ENCODE measurements at places on chromosomes 3 and 15.

DNA sequence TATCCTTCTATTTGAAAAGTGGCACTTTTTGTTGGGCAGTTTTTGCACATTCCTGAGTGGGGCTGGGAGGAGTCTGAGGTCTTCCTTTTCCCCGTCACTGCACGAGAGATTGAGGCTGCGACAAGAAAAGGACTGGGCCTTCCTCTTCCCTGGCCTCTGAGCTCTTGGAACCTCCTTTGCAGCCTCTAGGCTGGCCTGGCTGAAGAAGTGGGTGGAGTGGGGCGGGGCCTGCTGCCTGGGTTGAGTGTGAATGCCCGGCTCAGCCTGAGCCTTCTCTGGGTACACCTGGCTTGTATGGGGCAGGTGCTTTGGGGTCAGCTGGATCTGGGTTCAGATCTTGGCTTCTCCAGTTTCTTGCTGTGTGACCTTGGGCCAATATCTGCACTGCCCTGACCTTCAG is 43.1 kb downstream of the PLXNA1 start:
- DNase-seq: no peak

GRCh38 chr15:29216955-29217354 is 52.7 kb downstream of the NSMCE3 start:
- DNase-seq: no peak

DNA sequence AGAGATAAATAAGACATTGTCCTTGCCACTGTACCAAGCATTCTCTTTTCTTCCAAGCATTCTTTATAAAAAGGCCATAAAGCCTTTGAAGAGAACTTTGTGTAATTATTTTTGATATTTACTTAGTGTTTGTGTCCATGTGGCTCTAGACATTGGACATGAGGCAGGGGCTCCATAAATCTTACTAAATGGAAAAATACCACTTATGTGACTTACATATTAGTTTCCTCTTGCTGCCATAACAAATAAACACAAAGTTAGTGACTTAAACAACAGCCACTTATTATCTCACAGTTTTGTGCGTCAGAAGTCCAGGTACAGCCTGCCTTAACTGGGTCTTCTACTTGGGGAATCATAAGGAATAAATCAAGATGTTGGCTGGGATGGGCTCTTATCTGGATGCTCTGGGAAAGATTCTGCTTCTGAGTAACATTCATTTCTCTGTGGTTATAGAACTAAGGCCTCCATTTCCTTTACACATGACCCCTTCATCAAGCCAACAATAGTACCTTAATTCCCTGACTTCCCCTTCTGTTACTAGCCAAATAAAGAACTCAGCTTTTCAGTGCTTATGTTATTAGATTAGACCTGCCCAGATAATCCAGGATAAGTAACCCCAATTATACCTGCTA is 59.9 kb upstream of the COL8A1 start:
- no peak for DNase-seq

DNA sequence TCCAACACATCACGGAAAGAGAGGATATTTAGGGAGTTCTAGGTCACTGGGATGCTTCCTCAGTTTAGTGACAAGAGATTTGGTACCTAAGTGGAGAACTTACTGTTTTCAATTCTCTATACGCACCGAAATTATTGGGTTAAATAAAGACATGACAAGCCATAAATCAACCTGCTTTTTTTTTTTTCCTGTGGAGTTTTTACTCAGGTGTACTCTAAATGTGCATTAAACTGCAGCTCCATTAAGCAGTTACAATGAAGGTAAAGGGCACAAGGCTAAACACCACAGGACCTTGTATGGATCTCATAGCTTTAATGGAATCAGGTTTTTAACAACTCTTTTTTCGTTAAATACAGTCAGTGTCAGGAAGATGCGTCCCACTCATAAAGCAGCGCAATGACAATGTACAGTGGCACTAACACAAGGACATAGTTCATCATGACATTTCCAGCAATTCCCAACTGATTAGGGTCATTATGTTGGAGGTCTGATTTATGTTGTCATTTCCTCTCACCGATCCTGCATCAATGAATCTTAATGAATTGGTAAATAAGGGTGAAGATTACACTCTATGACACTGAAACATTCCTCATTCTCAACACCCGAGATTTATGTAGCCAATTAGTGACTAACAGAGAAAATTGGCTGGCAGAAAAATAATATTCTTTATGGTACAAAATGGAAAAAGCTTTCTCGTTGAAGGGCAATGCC is 355.2 kb downstream of the FOXP1 start:
- DNase-seq: no peak

GRCh38 chr3:175007306-175007705 is 148.2 kb downstream of the NAALADL2 start:
- DNase-seq: no peak

- no peak for DNase-seq
Measured at GRCh38 chr15:34799149-34800101, 4.1 kb upstream of the ACTC1 start.

GRCh38 chr3:51947215-51947900 is 5.2 kb downstream of the PARP3 start:
- no peak for DNase-seq

DNA sequence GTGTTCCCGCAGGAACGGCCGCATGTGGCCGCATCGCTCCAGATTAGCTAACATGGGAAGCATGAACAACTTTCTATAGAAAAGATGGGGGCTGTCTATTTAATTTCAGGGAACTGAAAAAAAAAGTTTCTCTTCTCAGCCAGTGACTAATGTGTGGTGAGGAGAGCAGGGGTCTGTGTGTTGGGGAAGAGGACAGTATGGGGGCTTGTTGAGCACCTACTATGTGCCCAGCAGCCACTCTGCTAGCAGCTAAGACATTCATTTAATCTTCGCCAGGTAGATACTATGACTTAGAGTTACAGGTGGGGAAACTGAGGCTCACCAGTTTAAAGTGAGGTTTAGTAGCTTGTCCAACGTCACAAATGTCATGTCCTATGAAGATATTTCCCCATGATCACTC is 56.6 kb downstream of the MGLL start:
- no peak for DNase-seq

GRCh38 chr3:158845765-158846350 is 44.0 kb downstream of the MFSD1 start:
- DNase-seq: peak; percentile 22

DNA sequence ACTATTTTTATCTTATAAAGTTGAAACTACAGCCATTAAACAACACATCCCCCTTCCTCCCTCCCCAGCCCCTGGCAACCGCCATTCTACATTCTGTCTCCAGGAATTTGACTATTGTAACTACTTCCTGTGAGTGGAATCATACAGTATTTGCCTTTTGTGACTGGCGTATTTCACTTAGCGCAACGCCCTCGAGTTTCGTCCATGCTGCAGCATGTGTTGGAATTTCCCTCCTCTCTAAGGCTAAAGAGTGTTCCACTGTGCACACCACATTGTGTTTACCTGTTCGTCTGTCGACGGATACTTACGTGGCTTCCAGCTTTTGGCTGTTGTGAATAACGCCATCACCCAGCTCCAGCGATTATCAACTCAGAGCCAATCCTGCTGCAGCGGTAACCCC is 52.0 kb upstream of the DLG1 start:
- DNase-seq: no peak

DNA sequence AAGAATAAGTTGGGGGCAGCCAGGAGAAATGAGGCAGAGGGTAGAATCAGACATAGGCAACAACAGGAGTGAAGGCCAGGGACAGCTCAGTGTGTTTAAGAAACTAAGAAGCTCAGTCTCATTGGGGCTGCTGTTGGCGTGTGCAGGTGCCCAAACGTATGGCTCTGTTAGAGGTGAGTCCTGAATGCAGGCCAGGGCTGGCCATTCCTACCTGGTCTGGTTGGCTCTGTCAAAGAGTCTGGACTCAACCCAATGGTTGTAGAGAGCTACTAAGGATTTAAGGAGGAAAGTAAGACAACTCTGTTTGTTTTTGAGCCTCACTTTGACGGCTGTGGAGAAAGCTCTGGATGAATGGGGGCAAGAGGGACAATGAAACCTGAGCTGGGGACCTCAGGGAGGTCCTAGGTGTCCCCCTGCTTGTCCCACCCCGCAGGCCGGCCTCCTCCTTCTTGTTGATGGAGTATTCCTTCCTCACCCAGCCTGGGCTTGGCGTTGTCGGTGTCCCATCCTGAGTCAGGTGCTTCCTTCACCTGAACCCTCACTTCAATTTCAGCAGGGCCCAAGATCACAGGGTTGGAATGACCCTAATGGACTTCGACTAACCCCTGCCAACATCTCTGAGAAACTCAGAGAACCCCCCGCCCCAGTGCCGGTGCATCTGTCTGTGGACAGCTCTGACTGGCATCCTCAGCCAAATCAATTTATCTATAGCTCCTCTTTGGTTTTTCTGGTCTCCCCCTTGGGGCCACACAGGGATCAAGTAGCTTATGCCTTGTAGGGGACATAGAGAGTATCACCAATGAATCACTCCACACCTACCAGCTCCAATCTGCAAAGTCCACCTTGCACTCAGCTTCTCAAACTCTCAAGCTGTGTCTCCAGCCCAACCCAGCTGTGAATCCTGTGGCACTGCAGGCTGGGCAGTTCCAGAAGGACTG is 8.3 kb downstream of the ITGA11 start:
- DNase-seq: no peak

DNA sequence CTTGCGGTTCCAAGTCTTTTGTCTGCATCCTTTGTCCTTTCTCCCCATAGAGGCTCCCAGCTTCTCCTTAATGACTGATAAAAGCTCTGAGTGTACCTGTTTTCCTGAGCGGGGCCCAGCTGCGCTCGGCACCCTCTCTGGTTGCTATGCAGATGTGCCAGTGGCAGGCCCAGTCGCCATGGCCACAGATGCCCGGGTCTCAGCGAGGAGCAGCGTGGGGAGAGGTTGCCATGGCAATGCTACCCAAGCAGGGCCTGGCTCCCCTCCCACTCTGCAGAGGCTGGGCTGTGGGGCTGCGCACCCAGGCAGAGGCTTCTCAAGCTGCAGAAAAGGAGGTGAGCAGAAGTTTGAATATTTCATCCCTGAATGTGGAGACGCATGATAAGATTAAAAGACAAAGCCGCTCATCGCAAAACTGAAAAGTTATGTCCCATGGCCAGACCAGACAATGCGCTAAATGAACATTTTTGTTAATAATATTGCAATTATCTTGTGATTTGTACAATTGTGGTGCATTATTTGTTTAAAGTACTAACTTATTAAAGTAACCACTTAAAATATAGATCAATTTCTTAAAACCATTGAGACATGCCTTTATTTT is 66.1 kb downstream of the TPRA1 start:
- DNase-seq: no peak

DNA sequence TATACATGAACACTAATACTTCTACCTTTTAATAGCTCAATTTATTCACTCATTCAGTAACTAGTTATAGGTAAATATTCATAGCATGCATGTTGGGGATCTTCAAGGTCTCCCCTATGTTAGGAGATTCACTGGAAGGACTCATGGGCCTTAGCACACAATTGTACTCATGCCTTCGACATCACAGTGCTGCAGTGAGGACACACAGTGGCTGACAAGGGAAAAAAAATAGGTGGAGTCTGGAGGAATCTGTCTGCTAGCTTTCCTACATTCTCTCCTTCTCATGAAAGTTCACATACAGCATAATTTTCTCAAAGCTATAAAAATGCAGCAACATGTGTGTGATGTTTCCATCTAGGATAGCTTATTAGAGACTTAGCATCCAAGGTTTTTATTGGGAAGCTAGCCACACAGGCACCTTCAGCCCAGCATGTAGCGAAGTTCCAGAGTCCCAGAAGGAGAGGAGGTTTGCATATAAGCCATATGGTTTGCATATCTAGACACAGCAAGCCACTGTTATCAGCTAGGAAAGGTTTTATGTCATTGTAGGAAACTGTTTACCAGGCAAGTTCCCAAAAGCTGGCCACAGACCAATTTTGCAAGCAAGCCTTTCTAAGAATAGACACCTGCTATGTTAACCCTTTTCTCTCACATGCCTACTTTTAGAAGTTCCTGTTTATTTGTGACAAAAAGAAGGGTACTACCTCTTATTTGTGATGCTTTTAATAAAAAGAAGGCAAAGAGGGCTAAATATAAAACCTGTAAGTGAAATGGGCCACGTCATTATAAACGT is 46.4 kb downstream of the MORC1 start:
- DNase-seq: no peak

GRCh38 chr15:63502137-63502766 is 2.1 kb upstream of the USP3 start:
- no peak for DNase-seq

- peak; percentile 86 for DNase-seq
Measured at GRCh38 chr3:11624161-11624560, 19.6 kb downstream of the VGLL4 start.

DNA sequence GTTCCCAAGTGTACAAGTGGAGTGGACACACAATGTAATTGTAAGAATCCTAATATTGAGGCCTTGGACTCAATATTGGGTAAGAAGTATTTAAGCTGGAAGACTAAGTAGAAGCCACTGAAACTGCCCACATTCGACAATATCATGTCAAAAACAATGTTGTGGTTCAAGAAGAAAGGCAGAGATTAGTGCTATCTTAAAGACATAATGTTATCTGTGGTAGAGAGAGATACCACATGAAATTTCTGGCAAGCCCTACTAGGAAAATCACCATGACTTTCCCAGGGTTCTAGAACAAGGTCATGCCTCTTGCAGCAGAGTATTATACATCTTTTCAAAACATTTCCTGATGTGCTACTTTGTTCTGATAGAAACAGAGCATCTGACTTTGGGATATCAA is 192.6 kb downstream of the RAP2B start:
- no peak for DNase-seq

- DNase-seq: no peak
Measured at GRCh38 chr3:164486150-164486549, 592.1 kb downstream of the SI start.

- DNase-seq: peak; percentile 67
Measured at GRCh38 chr15:88636050-88636449, 2.8 kb upstream of the ISG20 start.

- peak; percentile 63 for DNase-seq
Measured at GRCh38 chr3:184727357-184728009, 15.6 kb upstream of the MAGEF1 start.

- peak; percentile 16 for DNase-seq
Measured at GRCh38 chr3:10845839-10846656, 30.0 kb downstream of the SLC6A11 start.
